ENCODE measurements at places on chromosomes 11 and 22. TPM values are rescaled to one million over a fixed set of nuclear protein-coding genes. Genes with fewer than 3 reads are reported as not detected.

Gene AMPD3
- 6.9 TPM for total RNA-seq

Gene UPB1
- not detected for total RNA-seq

Gene BAD
- 72.5 TPM for total RNA-seq

Gene CEND1
- total RNA-seq, result 2.1 TPM

Gene API5
- total RNA-seq, result 63.2 TPM

Gene TRIM51
- total RNA-seq, result not detected

Gene MAPK8IP1
- total RNA-seq, result 6.1 TPM

Gene OR52H1
- not detected for total RNA-seq

Gene INCENP
- 51.8 TPM for total RNA-seq

Gene MEI1
- not detected for total RNA-seq

Gene SIDT2
- 4.5 TPM for total RNA-seq

Gene SCGB2A2
- total RNA-seq, result not detected

Gene TP53AIP1
- not detected for total RNA-seq

Gene MFRP
- not detected for total RNA-seq

Gene DNAJB7
- total RNA-seq, result not detected

Gene CNGA4
- total RNA-seq, result 0.03 TPM

Gene CFL1
- total RNA-seq, result 1,981 TPM

Gene PITPNM1
- total RNA-seq, result 30.2 TPM

Gene GVQW3
- 0.62 TPM for total RNA-seq

Gene CALCA
- not detected for total RNA-seq

Gene TAF10
- total RNA-seq, result 223 TPM

Gene MYO7A
- total RNA-seq, result 1.4 TPM

Gene ENTHD1
- total RNA-seq, result not detected
